Epithelial cell of prostate (primary cell): ENCODE measurements at places on chromosomes 11 and 22.

GRCh38 chr11:72648384-72649136, 25.7 kb downstream of the PDE2A start:
- no peak for DNase-seq

DNA sequence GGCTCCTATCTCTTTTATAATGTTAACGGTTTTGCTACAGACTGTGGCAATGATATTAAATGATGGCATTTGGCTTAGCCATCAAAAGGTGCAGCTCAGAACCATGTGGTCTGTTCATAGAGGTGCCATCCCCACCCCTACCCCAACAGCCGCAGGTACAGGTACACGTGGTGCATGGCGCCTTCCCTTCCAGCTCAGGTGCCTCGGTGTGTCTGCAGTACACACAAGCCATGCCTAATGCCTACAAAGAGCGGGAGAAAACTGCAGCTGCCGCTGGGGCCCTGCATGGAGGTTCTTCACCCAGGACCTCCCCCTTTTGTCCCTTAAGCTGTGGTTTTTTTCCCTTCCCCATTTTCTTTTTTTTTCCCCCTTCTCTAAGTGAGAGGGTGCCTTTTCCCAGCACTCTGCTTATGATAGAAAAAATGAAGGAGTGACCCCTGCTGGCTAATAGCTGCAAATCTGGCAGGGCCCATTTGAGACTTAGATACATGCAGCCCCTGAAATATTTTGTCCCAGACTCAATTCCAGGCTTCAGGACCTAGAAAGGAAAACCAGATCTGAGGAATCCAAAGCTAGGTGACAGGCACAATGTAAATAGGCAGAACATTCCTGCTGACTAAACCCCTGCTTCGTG, 6.5 kb downstream of the OR52M1 start:
- DNase-seq, result no peak

DNA sequence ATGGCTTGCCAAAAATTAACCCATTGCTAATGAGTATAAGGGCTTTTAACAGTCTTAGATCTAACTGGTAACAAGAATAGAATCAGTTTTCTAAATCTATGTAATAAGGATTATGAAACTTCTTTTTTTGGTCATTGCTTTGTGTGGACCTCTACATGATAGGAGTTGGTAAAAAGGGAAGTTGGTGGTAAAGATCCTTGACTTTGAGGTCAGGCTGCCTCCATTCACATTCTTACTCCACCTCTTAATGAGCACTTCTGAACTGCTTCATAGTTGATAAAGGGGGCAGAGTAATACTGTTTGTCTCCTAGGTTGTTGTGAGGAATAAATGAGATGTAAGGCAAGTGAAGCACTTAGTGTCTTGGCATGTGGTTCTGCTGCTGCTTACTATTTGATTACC, 10.6 kb downstream of the EIF3M start:
- no peak for DNase-seq

DNA sequence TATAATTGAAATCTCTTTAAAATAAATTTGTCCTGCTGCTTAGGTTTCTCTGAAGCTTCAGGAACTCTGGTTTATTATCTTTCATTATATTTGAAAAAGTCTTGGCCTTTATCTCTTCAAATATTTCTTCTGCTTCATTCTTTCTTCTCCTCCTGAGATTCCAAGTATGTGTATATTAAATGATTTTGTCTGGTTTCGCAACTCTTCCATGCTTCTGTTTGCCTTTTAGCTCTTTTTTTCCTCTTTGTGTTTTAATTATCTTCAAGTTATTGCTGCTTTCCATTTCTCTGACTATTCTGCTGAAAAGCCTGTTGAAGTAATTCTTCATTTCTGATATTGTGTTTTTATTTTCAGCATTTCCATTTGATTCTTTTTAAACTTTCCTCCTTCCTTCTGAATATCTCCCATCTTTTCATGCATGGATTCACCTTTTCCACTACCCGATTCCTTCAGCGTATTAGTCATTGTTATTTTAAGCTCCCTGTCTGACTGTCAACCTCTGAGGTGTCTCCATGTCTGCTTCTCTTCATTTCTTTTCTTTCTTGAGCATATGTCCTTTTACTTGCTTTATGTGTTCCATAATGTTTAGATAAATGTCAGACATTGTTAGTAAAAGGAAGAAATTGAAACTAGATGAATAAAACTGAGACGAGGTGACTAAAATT, 46.6 kb upstream of the CTSC start:
- no peak for DNase-seq

DNA sequence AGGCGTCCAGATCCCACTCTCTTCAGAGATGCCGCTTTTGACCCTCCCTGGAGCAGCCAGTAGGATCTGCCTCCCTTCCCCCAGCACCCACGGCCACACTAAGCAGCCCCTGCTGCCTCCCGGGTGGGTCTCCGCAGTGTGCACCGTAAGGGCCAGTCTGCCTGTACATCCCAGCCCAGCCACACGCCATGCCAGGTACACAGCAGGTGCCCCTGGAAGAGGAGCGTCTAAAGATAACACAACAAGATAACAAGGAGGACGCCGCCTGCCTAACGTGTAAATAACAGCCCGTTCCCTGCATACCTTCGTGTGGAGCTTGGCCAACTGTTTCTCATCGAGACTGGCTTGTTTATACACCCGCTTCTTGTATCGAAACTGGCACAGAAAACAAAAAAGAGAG, 139.4 kb downstream of the SHANK2 start:
- DNase-seq, result no peak

- DNase-seq, result no peak
Measured at GRCh38 chr22:21103633-21104032, 57.9 kb downstream of the LRRC74B start.

DNA sequence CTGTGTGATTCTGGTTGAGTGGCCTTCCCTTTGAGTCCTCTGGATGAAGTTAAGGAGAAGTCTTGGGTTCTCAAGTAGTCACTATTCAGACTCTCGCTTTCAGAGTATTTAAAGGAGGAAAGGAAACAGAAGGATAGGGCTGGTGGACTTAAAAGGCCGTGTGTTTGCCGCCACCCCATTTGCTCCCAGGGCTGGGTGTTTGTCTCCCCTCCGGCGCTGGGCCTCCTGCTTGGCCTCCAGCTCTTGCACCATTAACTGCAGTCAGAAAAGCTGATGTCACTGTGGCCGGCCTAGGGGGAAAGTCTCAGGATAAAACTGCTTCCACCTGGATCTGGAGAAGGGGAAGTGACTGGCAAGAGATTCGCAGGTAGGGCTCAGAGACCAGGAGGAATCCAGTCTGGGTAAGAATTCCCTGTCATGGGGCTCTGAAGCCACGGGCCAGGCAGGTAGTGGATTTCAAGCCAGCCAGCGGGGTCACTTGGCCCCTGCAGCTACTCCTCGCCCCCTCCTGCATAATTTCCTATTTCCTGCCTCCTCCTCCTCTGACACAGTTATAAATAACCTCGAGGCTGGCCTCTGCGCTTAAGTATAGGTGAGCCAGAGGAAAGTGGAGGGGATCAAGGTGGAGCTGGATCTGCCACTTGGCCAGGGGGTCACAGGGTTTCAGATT, 17.1 kb downstream of the TIMP3 start:
- no peak for DNase-seq

DNA sequence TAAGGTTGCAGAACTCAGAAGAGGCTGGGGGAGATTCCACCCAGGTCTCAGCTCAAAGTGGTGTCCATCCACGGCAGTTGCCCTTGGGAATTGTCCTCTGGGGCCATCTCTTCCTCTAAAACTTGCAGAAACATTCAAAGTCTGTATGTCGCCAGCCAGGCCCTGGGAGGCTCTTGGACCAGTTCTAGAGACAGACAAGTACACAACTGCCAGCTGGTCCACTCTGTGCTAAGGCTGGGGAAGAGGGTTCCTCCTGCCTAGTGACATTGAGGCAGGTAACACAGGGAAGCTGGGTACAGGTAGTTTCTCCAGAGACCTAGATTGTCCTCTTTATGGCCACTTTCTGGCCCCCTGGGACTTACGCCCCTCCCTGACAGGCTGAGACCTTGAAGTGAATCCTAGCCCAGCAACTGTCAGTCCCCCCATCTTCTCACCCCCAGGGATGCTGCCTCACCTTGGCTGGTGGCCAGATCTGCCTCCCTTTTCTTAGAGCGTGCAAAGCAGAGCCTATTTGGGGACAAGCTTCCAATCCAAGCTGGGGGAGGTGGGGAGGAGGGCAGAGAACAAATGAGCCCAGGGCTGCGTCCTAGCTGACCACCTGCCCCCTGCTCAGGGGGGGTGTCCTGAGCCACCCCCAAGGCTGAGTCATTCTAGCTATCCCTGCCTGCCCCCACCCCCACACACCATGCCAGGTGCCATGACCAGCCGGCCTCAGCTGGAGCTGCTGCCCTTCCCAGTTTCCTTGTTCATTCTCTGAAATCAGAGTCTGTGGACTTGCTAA, 8.4 kb downstream of the FAM83F start:
- no peak for DNase-seq

GRCh38 chr11:92916299-92916698, 53.2 kb upstream of the MTNR1B start:
- DNase-seq, result no peak

DNA sequence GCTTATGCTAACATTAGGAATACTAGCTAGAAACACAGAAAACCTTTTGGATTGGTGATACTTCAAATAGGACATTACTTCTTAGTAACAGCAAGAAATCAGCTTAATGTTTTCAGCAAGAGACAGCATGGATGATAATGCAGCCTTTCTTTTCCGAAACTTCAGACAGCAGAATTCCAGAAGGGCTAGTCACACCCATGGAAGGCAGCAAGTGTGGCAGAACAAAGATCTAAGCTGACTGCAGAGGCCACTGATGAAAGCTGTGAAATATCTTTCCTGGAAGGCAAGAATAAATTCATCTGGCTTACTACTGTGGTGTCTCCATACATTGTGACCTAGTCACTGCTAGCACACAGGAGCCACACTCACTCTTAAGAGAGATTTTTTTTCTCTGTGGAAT, 100.3 kb downstream of the CCDC83 start:
- DNase-seq, result no peak

DNA sequence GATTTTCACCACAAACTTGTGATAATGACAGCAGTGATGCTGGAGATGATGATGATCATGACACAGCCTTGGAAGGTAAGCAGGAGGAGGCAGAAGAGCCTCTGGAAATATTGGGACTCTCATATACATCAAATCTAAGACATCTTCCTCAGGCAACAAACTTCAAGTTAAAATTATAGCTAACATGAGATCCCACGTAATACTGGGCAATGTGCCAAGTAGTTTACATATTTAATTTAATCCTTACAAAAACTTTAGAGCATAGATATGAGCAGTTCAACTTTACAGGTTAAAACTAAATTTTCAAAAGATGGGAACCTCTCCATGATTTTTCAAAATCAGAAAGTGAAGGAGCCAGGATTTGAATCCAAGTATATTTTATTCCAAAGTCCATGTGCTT, 19.0 kb downstream of the OR52B2 start:
- DNase-seq, result no peak

DNA sequence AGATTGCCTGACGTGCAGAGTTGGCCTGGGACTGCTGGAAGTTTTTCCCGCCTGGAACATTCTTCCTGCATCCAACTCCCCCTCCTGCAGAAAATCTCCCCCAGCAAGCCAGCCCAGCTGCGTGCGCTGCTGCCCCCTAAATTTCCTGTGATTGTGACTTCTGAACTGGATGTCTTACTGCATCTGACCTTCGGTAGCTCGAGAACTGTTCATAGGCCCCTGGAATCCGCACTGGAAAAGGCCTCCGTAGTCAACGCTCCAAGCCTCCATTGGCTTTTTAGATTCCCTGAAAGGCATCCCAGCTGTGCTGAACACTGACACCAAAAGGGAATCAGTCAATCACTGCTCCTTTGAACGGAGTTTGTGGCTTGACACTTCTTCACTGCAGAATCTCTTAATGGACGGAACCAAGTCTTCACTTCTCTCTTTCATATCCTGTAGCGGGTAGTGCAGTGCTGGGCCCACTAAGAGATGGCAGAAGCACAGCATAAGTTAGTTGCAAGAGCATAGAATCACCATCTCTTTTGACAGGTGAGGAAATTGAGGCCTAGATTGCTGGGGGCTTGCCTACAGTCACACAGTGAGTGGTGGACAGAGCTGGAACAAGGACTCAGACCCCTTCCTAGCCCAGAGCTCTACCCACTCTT, 14.2 kb upstream of the RASD2 start:
- DNase-seq, result no peak

DNA sequence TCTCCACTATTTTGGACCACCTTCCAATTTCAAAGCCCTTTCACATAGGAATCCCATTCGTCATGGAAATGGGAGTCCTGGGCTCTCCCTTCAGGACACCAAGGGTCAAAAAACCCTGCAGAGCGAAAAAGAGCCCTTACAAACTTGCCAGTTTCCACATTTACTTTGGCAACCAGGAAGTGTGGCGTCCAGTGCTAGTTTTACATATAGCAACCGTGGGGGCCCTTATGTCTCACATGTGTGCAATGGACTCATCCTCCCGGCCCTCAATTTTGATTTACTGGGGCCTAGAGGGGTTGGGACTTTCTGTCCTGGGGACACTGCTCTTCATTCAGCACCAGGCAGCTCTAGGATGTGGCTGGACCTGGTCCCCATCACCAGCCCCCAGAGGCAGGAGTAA, 33.7 kb downstream of the DAGLA start:
- DNase-seq, result no peak

DNA sequence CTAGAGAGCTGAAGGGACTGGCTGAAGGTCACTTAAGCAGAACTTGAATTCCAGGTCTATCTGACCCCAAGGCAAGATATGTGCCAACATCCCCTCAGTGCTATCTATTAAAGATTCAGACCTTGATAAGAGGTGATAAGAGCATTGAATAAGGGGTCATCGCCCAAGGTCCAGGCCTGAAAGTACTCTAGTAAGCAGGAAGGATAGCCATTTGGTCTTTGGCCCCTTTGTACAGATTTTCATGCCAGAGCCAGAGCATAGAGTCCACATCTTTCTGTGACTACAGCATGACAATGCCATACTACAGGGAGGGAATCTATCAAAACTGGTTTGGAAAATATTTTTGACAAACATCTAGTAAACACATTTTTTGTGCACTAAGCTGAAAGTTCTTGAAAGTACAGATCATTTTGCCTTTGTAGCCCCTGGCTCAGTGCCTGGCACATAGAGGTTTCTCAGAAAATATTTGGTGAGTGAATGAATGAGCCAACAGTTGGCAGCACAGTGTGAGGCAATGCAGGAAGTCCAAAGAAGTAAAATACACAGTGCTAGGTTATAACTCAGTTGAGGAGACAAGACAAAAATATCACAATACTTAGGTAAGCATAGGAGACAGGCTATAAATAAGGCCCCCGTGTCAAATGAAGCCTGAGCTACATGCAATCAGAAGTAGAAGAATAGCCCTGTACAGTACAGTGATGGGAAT, 15.1 kb upstream of the RRAS2 start:
- no peak for DNase-seq

- DNase-seq, result peak; percentile 29
Measured at GRCh38 chr11:47552566-47553405, at the start of gene CELF1. Gene CELF1, minus strand, starts transcription at chr11:47553132. Its CDS starts 53,609 bp downstream, at chr11:47499523.

- no peak for DNase-seq
Measured at GRCh38 chr11:121892131-121892681, 223.8 kb downstream of the BLID start.

GRCh38 chr11:79414041-79414440, 26.8 kb downstream of the TENM4 start:
- DNase-seq, result no peak

GRCh38 chr22:37765953-37766576, 41.7 kb upstream of the GCAT start:
- DNase-seq, result no peak

GRCh38 chr11:100182927-100183326, 504.2 kb upstream of the ARHGAP42 start:
- DNase-seq, result no peak

GRCh38 chr11:127598476-127598875, 597.9 kb upstream of the KIRREL3 start:
- DNase-seq, result no peak
